Vagina (tissue), 2 donors: ENCODE measurements at places on chromosomes 2 and 18. TPM values are rescaled to one million over a fixed set of nuclear protein-coding genes. Genes with fewer than 3 reads are reported as not detected.

Gene SKOR2
- not detected for total RNA-seq

DNA sequence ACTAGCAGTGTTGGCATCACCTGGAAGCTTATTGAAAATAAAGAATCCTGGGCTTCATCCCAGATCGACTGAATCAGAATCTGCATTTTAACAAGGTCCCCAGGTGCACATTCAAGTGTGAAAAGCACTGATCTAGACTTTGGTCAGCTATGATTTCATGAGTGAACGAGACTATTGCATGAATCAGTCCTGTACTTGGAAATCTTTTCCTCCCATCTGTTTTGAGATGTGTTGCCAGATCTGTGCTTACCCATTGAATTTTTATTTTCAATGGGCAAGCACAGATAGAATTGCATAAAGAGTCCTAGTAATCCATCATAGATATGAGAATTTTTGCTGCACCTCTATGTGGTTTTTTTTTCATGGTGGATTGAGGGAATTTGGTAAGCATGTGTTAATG, 64.0 kb downstream of the PMS1 start:
- DNase-seq: no peak

Gene MAPK4
- total RNA-seq: 2.2 TPM

- no peak for DNase-seq
Observed at GRCh38 chr2:10210336-10210735, 87.8 kb downstream of the RRM2 start.

Gene RTP5
- not detected for total RNA-seq

GRCh38 chr2:156115338-156115737, 217.2 kb downstream of the NR4A2 start:
- DNase-seq: no peak

DNA sequence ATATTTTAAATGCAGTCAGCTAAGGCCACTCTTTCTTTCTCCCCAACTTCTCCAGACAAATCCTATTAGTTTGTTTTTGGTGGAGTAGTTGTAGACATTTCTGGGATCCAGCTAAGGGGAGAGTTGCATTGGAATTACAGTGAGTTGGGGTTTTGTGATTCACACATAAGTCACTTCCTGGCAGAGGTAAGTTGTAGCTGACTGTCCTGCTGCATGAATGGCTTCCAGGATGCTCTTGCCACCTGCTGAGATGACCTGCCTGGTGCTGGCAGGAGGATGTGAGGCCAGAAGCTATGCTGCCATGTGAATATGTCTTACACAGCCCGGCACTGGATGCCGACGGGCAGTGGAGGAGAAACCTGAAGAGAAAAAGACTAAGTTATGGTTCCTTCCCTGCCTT, 243.7 kb downstream of the TDRD15 start:
- DNase-seq: no peak
